Stimulated activated CD4-positive, alpha-beta T cell treated with anti-CD3 and anti-CD28 coated beads, Interleukin-12 subunit alpha, Interleukin-12 subunit beta, amount 100 ng/mL, for 48 hours (primary cell): ENCODE measurements at places on chromosomes 1 and 21.

GRCh38 chr1:244214009-244214967 is 163.2 kb downstream of the ZBTB18 start:
- DNase-seq, result no peak

- no peak for DNase-seq
Measured at GRCh38 chr1:192724670-192725069, 84.2 kb upstream of the RGS2 start.

GRCh38 chr1:15449567-15449966 is 7.0 kb upstream of the CELA2A start:
- DNase-seq, result no peak

DNA sequence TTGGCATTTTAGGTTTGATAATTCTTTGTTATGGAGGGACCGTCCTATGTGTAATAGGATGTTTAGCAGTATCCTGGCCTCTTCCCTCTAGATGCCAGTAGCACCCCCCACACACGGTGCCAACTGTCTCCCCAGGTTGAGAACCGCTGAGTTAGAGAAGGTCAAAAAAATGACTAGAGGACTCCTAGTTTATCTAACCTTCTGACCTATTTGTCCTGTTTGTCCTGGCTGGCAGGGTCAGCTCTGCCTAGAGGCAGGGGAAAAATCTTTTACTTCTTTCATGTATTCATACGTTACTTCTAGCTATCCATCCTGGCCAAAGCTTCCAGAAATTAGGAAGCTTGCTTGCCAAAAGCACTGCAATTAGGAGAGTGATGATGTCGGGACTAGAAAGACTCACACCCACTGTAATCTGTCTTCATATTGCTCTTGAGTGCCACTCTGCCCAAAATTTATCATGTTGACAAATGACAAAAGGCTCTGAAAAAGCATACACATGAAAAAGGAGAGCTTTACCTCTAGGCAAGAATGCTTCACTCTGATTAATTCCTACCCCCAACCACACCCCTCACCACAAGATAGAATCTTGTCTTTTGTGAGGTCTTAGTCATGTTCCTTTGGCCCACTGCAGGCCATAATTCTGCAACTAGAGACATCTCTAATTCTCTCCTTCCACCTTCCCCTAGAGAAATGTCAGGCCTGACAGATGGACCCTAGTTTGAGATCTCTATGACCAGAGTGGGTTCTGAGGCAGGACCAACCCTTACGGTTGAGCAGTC is 14.4 kb upstream of the AKR1A1 start:
- no peak for DNase-seq

DNA sequence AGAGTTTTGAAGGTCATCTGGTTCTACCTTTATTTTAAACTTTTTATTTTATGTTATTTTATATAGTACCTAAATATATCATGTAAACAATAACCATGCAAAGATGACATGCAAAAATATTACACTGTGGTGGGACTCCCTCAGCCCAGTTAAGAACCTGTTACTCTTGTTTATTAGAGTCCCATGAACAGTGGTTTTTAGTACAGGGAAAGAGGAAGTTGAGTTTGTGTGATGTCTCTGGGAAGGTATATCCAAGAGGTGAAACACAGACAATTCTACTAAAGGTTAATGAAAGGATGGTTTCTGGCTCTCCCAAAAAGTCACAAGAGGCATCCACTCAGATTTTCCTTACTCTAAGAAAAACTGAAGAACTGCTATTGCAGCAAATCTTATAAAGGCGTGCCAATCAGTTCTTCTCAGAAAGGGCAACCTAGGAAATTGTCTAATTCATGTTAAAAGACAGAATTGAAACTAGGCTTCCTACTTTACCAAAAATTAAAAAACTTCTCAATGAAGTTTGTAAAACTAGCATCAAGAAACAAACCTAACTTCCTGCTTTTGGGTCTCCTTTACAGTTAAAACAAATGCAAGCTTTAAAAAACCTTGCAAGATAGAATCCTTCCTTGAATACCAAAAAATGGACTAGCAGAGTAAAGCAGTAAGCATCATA is 19.9 kb downstream of the GFI1 start:
- DNase-seq, result no peak

GRCh38 chr1:203324105-203325025 is 19.0 kb downstream of the BTG2 start:
- no peak for DNase-seq

DNA sequence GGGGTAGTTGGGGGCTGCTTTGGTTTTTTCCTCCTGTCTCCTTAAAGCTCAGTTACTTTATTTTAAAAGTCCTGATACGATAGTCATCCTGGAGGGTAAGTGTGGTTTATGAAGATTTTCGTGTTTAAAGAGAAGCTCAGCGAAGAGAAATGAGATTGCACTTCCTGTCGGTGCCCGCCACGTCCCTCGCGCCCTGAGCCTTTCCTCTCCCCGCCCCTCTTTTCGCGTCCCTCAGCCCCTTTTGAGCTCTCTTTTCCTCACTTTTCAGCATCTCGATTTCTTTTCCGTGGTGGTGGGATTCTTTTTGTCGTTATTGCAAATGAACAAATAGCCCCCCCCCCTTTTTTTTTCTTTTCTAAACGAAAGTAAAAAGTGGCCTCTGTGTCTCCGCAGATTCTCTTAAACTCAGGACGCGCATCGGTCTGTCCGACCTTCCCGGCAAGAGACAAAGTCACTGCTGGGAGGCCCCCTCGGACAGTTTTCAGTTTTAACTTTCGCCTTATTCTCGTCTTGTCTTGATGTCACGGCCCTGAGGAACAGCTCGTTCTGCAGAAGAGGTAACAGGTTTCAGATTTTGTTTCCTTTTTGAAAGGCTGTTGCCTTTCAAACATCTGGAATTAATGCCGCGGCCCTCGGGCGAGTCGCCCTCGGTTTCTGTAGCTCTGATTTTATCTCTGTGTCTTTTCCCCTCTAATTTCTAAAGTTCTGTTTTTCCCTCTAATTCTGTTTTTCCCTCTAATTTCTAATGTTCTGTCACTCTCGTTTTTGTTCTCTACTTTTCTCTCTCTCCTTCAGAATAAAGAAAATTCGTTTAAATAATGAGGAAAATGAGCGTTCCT is 1.0 kb upstream of the DMRTA2 start:
- DNase-seq, result no peak

DNA sequence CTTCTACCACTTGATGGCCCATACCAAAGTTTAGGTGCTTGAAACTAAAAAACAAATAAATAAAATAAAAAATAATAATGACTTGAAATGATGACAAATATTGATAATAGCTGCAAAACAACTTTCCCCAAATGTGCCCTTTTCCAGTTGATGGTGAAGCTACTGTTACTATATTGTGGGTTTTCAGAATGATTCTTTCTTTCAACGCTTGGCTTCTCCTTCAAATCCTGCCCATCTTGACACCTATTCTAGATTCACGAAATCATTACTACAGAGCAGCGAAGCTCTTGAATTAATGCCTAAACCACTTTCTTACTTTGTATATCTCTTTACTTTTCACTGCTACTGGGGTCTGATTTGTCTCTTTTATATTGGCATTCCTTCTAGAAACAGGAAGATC is 9.2 kb upstream of the C1orf141 start:
- DNase-seq, result no peak

DNA sequence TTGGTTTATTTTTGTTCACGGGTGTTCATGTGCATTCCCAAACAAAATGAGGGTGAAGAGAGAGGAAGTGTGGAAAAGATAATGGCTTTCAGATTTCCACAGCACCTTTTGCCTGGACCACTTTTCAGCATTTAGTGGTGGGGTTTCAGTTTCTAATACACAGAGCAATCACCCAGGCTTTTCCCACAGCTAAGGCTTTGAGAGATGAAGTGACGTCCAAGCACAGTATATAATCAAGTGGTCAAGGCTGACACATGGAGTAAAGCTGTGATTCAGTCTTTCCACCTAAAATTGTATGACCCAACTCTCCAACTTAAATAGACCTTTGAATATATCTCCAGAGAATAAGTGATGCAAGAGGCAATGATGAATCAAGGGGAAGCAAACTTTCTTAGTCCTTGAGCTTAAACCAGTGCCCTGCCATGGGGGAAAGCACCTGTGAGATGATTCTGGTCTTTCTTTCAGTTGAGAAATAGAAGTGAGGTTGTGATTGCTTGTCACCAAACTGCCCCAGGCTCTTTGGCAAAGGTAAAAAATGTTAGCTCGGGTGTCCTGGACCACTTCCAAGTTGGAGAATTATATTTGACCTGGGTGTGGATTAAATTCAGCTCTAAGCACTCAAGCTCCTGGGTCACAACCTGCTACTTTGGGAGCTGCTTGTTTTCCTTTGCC is 2.4 kb upstream of the PIK3R3 start:
- DNase-seq, result no peak

DNA sequence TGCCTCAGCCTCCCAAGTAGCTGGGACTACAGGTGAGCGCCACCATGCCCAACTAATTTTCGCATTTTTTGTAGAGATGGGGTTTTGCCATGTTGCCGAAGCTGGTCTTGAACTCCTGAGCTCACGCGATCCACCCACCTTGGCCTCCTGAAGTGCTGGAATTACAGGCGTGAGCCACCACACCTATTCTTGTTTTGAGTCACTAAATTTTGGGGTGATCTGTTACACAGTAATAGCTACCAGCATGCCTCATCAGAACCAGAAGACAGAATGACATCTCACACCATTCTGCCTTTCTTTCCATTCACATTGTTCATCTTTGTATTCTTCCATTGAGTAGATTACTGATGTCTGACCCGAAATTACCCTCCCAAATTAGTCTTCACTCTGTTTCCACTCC is 9.1 kb downstream of the RHBDL2 start:
- no peak for DNase-seq

DNA sequence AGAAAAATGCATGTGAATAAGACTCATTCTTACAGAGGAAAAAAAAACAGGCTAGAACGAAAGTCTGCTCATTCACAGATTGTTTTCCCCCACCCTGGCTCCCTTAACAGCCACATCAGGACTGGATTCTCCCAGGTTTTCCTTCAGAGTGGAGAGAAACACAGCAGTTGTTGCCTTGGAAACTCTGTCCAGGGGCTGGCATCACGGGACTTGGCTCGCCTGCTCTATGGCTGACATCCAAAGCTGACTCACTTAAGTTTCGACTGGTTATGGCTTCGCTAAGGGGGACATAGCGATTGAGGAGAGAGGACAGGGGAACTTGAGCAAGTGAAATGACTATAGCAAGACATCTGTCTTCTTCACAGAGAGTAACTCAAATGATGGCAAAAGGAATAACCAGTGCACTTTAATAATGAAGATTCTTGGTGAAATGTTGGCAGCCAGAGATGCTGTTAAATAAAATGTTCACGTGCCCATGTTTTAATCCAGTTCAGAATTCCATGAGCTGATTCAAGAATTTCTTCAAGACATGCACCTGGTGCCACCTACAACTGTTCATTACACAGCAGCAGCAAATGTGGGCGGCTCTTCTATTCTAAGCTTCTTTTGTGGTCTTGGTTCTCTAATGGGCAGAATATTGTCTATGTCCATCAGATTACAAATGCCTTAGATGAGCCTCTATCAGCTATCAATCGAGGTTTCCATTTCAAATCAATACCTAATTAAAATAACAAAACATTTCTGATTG is 21.8 kb downstream of the MIS18A start:
- DNase-seq, result no peak

DNA sequence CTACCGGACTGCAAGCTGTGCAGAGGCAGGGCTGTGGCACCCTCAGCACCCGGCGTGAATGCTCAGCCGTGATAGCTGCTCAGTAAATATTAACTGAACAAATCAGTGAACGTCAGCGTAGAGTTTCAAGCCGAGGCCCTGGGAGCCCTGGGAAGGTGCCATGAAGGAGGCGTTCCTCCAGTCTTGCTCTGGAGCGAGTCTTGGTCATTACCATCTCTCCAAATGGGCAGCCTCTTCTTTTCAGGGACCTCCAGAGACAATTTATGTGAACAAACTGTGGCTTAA is 449.2 kb downstream of the CAMTA1 start:
- DNase-seq, result no peak

GRCh38 chr1:203643213-203644045 is 16.8 kb downstream of the ATP2B4 start:
- DNase-seq, result no peak

DNA sequence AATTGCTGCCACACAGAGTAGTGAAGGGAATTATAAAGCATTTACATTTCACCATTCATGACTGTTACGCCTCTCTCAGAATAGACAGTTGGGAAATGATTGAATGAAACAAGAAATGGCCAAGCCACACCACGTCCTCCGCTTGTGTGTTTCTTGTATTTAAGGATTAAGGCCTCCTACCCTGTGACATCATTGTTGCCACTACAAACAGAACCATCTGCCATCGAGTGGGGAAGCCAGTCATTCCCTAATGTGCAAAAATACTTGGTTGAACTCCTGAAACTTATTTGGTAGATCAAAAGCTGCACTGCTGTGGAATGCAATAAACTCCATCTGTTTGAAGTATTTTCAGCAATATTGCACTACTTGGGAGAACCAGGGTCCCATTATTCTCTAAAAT is 99.0 kb upstream of the C1orf105 start:
- no peak for DNase-seq
